ENCODE measurements at places on chromosomes 4 and X. TPM values are rescaled to one million over a fixed set of nuclear protein-coding genes. Genes with fewer than 3 reads are reported as not detected.

ANOS1 gene
- 0.32 TPM for total RNA-seq

RRH gene
- not detected for total RNA-seq

CPZ gene
- under 0.01 TPM for total RNA-seq

FHL1 gene
- 112 TPM for total RNA-seq

BEX5 gene
- total RNA-seq: not detected

SHISA3 gene
- 5.0 TPM for total RNA-seq

MMGT1 gene
- total RNA-seq: 5.0 TPM

RAB39B gene
- total RNA-seq: under 0.01 TPM
